ENCODE measurements at places on chromosomes 7 and 10. TPM values are rescaled to one million over a fixed set of nuclear protein-coding genes. Genes with fewer than 3 reads are reported as not detected.
A peak's percentile ranks its signal among the peaks of the same experiment; 100 is the strongest.

The FFAR4 gene
- not detected for total RNA-seq

The ZNF467 gene
- total RNA-seq, result 1.3 TPM

DNA sequence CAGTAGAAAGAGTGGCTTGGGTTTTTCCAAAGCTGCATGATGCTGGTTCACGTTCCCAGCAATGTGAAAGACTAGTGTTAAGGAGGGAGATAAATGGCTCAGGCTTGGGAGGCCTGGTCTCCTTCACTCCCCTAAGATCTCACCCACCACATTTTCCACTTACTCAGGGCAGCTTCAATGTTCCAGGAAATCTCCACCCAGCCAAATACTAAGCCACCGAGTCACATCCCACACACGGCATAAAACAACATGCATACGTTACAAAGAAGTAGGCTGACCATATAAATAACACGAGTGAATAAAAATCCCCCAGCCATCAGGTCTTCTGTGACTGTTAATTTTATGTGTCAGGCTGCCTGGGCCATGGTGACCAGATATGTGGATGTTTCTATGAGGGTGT, 303.5 kb downstream of the SFMBT2 start:
- DNase-seq, result peak; percentile 34

The UCN3 gene
- total RNA-seq, result not detected

- no peak for DNase-seq
These were observed 484.0 kb upstream of the MBL2 start for GRCh38 chr10:53256623-53257022.

GRCh38 chr10:113859261-113859660, 4.8 kb downstream of the NHLRC2 start:
- no peak for DNase-seq

The HHEX gene
- 1.3 TPM for total RNA-seq

- no peak for DNase-seq
These were observed 111.5 kb downstream of the PLXNA4 start for GRCh38 chr7:132464740-132465139.

- no peak for DNase-seq
These were observed 12.2 kb downstream of the ADAM8 start for GRCh38 chr10:133264461-133264860.

DNA sequence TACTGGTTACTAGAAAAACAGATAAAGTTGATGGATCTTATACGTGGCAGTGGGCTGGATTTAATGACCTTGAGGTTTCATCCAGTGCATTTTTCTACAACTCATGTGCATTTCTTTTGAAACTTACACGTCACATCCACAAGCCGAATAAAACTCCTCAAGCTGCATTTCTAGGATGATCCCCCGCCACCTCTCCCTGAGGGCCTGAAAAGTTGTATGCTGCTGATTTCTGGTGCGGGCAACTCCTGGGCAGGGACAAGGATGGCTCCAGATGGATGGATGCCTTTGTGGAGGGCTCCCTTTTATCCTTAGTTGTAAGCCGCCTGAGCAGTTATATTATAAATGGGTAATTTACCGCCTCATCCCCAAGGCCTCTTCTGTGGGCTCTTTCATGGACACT, 1091.1 kb downstream of the LRMDA start:
- DNase-seq, result no peak

- peak; percentile 69 for DNase-seq
These were observed 262.1 kb downstream of the ATRNL1 start for GRCh38 chr10:115355162-115355760.

DNA sequence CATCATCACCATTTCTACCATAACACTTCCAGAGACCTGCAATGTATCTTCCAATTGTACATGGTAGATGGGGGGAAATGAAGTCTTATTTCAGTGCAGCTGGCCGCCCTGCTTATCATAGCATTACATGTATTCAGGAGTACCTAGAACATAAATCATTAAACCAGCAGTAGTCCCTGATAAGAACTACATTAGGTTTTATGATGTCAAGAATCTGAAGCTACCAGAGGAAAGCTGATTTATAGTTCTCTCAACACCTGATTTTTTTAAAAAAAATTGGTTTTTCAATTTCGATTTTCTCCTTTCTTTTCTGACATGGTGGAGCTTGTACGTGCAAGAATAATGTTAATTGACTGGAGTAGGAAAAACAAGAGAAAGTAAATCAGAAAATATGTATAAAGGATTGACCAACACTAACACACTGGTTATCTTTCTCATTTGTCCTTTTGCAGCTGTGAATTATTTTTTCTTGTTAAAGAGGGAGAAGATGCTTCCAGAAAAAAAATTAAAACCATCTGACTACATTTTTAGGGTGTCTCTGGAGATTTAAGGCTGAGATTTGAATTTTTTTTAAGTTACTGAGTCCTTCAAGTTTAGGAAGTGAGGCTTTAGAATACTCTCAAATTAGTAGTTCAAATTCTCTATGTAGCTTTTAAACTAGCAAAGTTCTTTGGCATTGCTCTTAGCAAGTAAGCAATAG, 59.1 kb downstream of the CSTF2T start:
- DNase-seq, result no peak

The MRLN gene
- total RNA-seq, result not detected

GRCh38 chr10:110612629-110613028, 31.5 kb upstream of the RBM20 start:
- no peak for DNase-seq

The ADO gene
- 25.5 TPM for total RNA-seq

DNA sequence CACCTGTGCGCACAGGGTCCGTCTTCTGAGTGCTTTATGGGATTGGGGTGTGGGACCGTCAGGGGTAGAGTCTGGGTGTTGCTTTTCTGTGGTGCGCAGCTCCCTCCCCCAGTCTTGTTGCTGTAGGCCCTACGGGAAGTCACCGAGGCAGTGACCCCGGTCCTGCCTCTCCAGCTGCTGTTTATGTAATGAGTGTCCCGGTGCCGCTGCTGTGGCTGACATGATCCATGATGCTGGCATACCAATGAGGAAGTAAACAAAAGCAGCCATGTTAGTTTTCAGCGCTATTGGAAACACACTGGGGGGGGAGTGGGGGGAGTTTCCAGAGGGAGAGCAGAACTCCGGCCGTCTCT, 1.1 kb downstream of the TRIM8 start:
- peak; percentile 84 for DNase-seq

The MYL10 gene
- total RNA-seq, result not detected
